ENCODE measurements at places on chromosomes 7 and 10.

GRCh38 chr7:141342621-141343408 lies 208.4 kb upstream of the AGK start:
- no peak for DNase-seq

- no peak for DNase-seq
Observed at GRCh38 chr7:139679731-139680594, 97.8 kb downstream of the HIPK2 start.

DNA sequence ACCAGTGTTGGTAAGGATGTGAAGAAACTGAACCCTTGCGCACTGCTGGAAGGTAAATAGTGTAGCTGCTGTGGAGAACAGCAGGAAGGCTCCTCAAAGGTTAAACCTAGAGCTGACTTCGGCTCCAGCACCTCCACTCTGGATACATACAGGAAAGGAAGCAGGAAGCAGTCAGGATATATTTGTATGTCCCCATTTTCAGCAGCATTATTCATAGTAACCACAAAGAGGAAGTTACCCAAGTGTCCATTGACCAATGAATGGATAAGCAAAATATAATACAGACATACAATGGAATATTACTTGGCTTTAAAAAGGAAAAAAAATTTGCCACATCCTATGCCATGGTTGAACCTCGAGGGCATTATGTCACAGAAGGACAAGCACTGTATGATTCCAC lies 15.0 kb downstream of the RET start:
- peak; percentile 8 for DNase-seq

GRCh38 chr7:18593602-18594279 lies 98.2 kb downstream of the HDAC9 start:
- DNase-seq: no peak

DNA sequence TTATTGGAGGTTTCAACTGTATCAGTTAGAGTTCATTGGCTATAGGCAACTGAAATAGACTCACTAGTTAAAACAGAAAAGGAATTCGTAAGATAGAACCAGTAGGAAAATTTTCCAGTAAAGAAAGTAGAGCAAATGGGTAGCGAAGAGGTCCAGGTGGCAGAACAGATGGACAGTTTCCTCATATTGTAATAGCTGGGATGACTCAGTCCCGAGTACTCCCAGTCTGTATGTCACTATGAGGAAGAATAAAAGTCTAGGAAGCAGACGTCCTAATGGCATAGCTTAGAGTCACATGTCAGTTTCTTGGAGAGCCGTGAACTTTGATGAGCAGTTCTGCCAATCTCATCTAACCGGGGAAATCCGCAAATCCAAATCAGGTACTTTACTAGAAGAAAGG lies 95.3 kb downstream of the RNF32 start:
- no peak for DNase-seq

- DNase-seq: no peak
Observed at GRCh38 chr10:123417414-123417813, 248.7 kb upstream of the GPR26 start.

GRCh38 chr10:25642721-25643120 lies 291.3 kb upstream of the MYO3A start:
- DNase-seq: no peak

DNA sequence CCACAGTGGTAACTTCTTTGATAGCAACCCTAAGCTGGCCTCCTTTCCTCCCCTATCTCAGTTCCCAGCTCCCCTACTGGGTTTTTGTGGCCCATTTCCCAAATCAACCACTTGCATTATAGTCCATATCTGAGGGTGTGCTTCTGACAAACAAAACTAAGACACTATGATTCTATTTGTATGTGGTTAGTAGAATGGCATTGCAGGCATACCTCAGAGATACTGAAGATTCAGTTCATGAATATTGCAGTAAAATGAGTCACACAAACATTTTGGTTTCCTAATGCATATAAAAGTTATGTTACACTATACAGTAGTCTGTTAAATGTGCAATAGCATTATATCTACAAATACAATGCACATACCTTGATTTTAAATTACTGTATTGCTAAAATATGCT lies 15.4 kb upstream of the TMEM243 start:
- DNase-seq: no peak

DNA sequence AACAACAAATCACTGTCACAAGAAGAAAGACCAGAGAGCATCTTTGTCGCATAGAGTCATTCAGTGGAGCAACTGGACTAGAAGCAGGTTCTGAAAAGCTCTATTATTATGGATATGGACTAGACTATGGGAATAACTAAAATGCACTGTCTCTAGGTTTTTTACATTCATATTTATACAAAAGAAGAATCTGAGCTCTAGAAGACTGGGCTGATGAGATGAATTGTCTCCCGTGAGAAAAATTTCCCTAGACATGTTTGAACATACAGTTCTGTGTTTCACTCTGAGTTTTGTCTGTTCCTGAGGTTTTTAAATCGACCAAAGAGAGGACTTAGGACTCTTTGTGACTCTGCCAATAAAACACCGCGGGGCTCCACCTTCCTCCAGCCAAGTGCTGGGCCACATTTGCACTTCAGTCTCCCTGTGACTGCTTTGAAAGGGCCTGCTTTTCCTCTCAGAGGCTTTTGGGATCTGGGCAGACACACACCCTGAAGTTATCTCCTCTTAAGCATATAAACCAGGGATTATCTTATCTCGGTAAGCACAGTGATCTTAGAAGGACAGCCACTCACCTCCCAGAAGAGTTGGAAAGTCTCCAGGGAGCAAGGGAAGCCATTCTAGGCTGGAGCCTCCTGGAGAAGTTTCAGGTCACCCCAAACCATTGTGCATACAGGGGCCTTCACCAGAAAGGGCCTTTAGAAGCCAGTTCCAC lies 101.0 kb upstream of the JCAD start:
- DNase-seq: no peak

DNA sequence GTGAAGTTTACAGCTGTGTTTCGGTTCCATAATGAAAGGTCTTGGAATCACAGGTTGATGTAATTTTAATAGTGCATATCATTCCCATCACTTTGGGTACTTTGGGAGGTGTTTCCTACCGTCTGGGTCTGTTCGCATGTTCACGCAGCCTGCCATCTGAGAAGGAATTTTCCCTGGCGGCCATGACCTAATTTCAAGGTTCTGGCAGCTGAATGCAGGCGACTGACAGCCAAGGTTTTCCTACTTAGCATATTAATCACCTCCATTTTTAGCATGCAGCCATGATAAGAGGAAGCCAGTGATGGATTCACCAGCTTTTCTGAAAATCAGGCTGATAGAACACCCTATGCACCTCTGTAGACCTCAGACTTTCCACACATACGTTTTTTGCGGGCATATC lies 319.1 kb upstream of the TMEM229A start:
- no peak for DNase-seq

DNA sequence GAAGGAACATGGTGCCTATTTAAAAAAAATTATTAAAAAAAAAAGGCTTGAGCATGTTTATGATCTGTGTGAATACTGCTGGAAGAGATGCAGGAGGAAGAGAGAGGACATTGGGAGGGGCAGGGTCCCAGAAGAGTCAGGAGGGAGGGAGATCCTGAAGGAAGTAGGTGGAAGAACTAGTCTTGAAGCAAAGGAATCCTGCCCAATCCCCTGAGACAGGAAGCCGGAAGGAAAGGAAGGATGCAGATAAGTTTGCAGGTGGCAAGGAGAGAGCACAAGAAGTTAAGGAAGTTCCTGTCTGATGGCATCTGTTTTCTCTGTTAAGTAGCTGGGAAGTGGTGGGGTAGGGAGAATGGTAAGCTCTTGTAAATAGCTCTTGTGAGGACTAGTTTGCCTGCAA lies 318.5 kb downstream of the DOCK4 start:
- DNase-seq: no peak

- no peak for DNase-seq
Observed at GRCh38 chr10:43739161-43739560, 90.5 kb upstream of the ZNF32 start.

- no peak for DNase-seq
Observed at GRCh38 chr10:130742941-130743675, 568.4 kb downstream of the TCERG1L start.

All from SIG-M5 (cell line).